HCEC 1CT (cell line): ENCODE measurements at places on chromosomes 5 and 9.

GRCh38 chr5:124871303-124871702, 124.9 kb upstream of the ZNF608 start:
- no peak for DNase-seq

GRCh38 chr5:169037466-169037865, 263.5 kb downstream of the SLIT3 start:
- no peak for DNase-seq

DNA sequence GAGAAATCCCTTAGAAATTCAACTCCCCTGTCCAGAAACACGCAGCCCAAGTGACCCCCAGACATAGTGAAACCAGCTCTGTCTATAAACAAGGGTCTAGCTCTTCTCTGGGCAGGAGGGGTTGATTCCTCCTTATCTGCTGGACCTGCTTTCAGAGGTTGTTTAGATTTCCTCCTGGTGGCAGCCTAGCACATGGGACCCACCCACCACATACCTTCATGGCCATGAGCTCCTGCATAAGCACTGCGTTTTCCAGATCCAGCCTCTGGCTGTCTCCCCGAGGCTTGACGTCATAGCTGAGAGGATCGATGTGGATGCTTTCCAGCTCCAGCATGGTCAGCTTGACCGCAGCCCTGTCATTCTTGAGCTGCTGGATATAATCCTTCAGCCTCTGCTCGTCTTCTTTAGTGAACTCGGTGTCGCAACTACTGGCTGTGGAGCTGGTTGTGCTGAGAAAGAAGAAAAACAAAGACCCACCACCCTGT, 77.0 kb downstream of the DCP2 start:
- DNase-seq = no peak

DNA sequence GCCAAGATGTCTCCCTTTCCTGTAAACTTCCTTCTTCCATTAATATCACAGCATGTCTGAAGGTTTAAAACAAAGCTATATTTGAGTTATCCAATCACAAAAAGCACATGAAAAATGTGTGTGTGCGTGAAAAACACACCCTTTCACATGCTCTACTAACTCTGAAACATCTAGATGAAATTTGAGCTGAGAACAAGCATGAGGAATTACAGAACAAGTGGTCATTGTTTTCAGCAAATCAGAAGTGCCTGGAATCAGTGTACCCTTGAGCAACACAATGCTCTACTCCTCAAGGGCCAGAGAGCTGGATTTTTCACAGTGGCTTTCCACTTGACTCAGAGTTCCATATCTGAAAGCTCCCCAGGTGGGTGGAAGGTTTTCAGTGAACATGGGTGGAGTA, 255.9 kb downstream of the PSAT1 start:
- no peak for DNase-seq
